NCI-H1694 (cell line): ENCODE measurements at places on chromosomes 5 and 9.

- DNase-seq = no peak
These were observed 22.6 kb downstream of the OTULIN start for GRCh38 chr5:14687023-14687665.

GRCh38 chr5:41346609-41347008 is 133.3 kb upstream of the C6 start:
- DNase-seq = peak; percentile 5

- no peak for DNase-seq
These were observed 513.4 kb downstream of the CSNK1G3 start for GRCh38 chr5:124025306-124025845.

DNA sequence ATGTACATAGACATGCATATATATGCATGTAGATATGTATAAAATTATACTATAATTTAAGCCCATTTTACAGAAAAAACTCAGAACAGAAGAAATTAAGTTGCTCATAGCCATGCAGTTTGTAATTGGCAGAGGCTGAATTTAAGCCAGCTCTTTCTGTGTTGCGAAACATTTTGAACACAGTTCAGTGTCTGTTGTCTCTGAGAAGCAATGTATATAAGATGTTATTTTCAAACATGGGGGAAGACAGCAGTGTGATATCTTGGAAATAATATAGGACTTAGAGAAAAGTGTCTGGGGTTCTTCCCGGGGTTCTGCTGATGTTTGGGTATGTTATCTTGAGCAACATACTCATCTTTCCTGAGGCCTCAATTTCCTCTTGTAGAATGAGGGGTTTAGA is 37.6 kb downstream of the SVEP1 start:
- DNase-seq = no peak

- DNase-seq = no peak
These were observed 141.5 kb downstream of the TRPM3 start for GRCh38 chr9:70979966-70980365.

DNA sequence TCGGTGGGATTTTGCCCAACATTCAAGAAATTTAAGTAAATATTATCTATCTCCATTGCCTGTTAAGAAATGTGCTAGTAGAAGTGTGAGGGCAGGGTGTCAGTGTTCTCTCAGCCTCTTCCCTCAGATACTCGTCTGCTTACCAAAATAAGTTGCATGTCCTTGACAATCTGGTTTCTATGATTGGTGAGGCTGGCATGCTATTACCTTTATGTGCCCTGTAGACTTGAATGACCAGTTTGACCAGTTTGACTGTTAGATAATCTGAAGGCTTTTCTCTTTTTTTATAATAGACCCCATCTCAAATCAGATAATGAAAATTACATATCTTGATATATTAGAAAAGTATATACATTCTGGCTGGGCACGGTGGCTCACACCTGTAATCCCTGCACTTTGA is 348 bp downstream of the CATSPER3 start:
- no peak for DNase-seq

DNA sequence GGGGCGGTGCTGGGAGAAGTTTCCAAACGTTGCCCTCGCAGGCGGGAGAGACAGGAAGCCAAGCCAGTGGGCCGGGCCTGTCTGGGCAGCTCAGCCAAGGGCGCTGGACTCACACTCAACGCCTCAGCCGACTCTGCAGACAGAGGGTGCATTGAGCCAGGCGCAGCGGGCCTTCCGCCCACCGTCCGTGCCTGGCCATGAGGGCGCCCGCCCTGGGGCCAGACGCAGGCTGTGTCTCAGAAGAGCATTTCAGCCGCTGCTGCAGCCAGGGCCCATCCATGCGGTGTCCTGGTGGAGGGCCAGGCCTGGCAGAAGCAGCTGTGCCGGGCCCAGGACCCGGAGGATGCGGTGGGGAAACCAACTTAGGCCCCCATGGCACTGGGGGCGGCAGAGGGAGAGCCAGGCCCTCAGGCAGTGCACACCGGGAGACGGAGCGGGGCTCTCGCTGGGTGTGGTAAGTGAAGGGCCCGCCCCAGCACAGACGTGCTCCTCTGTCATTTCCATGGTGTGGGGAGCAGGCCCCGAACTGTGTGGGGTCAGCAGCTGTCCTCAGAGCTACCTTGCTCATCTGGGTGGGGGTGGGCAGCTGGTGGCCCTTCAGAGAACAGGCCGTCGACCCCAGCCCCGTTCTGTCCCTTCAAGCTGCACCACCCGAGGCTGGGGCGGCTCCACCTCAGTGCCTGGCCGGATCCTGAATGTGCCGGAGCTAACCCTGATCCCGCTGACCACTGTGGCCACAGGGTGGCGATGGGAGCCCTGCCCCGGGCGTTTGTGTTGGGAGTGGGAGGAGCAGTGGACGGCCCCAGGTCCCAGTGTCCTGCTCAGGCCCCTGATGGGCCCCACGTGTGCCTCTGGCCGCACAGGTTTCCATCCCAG is 18.0 kb downstream of the DNLZ start:
- no peak for DNase-seq

- no peak for DNase-seq
These were observed 146.4 kb downstream of the GRIA1 start for GRCh38 chr5:153636670-153637451.

DNA sequence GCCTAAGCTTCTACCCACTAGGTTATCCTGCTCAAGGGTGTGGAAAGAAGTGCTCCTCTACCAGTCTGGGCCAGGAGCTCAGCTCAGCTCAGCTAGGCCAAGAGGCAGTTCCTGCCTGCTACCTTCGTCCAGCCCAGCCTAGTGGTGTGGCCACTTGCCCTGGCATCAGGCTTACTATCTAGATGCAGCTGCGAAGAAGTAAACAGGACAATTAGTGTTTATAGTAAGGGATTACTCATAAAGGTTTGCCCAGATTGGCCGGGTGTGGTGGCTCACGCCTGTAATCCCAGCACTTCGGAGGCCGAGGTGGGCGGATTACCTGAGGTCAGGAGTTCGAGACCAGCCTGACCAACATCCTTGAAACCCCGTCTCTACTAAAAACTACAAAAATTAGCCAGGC is 12.8 kb upstream of the SPATA24 start:
- no peak for DNase-seq

- DNase-seq = no peak
These were observed 37.4 kb downstream of the TNFAIP8 start for GRCh38 chr5:119393201-119393691.

GRCh38 chr5:176664479-176664878 is 17.2 kb downstream of the TSPAN17 start:
- no peak for DNase-seq

GRCh38 chr5:73985145-73985544 is 359.1 kb downstream of the ARHGEF28 start:
- no peak for DNase-seq

DNA sequence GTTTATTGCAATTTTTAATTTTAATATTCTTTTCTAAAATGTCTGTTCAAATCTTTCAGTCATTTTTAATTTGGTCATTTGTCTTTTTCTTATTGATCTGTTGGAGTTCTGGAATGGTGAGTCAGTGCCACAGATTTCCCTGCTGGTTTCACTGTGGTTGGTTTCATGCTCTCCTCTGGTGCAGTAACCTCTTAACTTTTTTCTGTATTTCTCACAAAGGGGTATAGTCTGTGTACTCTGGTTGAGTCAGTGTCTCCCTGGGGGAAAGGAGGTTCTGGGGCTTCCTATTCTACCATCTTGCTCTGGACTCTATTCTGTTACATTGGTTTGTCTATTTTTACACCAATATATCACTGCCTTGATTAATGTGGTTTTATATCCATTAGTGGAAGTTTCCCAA is 178.8 kb downstream of the CSNK1G3 start:
- no peak for DNase-seq

DNA sequence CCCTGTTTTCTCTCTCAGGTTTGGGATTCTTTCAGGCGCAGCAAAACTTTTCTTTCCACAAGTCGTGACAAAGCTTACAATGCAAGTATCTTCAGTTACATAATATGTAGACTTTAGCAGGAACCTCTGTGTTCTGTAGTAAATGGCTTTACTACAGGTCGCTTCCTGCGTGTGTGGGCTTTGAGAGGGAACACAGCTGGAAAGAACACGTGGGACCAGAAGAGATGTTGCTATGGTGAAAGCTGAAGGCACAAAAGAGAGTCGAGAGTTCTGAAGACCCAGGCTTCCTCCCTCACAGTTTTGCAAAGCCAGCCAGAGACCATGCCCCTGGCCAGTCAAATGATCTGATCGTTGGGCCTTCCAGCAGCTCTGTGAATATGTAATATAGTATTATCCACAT is 4.0 kb downstream of the ANKRD55 start:
- DNase-seq = no peak

GRCh38 chr9:117018966-117019617 is 332.0 kb downstream of the TRIM32 start:
- DNase-seq = no peak

DNA sequence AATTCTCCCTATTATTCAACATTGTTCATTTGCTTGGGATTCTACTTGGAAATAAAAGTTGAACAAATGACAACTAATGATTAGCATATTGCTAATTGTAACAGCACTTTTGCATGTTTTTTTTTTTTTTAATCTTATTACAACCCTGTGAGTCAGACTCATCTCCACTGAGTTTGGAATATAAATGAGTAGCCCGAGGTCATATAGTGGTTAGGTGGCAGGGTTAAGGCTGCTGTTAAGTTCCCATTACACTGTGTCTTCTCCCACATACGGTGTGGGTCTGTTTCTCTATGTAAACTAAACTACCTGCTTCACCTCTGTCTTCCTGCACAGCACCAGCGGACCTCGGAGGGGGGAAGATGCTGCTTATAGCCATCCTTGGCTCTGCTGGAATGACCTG is 92.4 kb downstream of the EQTN start:
- no peak for DNase-seq

GRCh38 chr5:39970117-39970798 is 545.5 kb upstream of the DAB2 start:
- no peak for DNase-seq

GRCh38 chr5:180718810-180719453 is 20.9 kb downstream of the OR2Y1 start:
- no peak for DNase-seq

DNA sequence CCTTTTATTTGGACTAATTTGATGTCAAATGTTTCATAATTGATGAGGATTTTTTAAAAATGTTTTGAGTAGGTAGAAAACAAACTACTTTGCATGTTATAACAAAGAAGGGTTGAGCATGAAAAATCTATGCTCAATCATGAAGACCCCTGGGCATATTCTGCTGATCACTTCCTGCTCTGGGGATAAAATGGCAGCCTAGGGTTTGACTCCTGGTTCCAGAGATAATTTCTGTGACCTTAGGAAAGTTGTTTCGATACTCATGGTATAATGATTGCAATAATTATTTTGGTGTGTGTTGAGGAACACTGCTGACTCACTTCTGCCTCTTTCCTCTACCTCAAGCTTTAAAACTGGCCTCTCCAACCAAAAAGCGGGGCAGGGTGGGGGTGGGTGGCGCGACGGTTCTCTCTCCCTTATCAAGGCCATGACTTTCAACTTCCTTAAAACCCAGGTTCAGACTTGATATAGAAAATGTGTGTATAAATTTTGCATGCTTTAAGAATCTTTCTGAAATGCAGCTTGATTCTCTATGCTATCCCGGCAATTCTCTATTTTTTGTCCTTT is 6.0 kb upstream of the PIP5K1B start:
- no peak for DNase-seq

GRCh38 chr5:38297830-38298608 is 39.7 kb downstream of the EGFLAM start:
- no peak for DNase-seq

DNA sequence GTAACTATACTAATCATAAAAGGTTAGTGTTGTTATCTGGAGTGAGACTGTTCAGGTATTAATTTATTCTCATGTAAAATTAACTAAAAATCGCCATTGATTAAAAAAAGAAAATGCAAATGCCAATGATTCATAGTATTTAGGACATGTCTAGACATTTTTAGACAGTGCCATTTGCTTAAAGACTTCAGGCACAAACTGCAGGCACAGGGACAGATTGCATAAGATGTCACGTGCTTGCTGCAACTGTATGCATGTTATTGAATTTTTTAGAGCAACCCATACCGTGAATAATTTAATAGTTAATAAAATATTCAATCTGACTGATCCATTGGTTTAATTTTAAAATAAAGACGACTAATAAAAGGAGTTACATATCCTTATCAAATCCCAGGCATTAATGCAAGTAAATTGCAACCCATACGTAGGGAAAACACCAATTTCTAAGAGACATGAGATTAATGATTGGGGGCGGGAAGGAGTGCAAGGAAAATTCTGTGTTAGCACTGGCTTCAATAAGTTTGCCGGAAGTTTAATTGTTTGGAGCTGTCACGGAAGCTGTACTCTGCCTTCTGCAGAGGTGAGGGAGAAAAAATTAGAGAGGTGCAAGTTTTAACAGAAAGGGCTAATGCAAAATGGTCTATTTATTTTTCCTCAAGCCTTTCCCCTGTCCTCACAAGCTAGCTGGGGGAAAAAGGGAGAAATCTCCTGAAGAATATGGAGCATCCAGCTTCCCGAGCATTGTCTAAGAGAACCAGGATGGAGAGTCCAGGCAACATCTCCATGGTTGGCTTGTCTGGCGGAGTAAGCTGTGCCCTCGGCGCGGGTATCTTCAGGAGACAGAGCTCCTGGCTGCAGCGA is 2.9 kb downstream of the EDIL3 start:
- peak; percentile 25 for DNase-seq

GRCh38 chr5:38718771-38719391 is 126.9 kb upstream of the OSMR start:
- DNase-seq = no peak

- DNase-seq = no peak
These were observed 45.7 kb upstream of the FAM170A start for GRCh38 chr5:119583684-119584083.

DNA sequence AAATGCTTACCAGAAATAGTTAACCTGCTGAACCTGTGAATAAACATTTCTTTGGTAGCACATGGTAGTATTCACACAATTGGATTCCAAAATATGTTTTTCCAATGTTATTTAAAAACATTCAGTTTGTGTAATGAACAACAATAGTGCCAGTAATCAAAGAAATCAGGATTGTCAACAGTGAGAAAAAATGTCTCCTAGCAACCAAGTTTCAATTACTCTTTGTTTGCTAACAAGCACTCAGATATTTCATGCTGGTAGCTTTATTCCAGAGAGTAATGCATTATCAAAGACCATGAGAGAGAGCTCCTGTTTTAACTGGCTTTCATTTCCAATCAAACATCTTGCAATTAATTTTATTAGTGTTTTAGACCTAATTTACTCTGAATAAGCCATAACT is 768.1 kb upstream of the GRAMD2B start:
- no peak for DNase-seq

DNA sequence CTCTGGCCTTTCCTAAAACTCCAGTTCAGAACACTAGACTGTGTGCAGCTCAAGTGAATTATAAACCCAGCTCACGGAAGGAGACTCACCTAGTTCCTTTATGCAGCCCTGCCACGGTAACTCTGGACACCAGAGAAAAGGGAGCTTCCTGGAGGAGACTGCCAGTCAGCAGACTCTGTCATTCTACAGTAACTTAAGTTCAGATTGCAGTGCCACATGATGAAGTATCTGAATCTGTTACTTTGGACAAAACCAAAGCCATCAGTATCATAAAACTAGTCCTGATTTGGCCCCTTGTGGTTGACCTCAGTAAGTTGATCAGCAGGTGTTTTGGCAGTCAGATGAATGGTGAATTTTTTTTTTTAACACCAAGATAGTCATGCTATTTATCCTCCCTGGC is 2.7 kb downstream of the MTRR start:
- no peak for DNase-seq
